Gastroesophageal sphincter (tissue), 4 donors: ENCODE measurements at places on chromosomes 2 and 18.
A peak's percentile ranks its signal among the peaks of the same experiment; 100 is the strongest.

- ATAC-seq: no peak
Observed at GRCh38 chr2:20594957-20595356, 55.9 kb downstream of the HS1BP3 start.

DNA sequence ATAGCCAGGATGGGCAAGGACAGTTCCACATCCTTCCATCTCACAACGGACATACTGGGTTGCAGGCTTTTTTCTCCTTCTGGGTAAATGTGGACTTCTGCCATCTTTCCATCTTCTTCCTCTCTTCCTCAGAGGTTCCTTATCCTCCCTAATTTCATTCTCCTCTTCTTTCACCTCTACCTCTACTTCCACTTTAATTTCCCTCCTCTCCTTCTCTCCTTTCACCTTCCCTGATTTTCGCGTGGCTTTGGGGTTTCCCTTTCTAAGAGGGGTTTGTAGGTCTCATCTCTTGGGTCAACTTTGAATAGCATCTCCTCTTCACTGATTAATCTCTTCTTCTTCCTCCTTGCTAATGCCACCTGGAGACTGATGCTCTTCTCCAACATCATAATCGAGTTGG is 17.1 kb downstream of the POLR2D start:
- ATAC-seq: no peak

GRCh38 chr2:176748662-176749061 is 463.9 kb upstream of the HNRNPA3 start:
- ATAC-seq: no peak

DNA sequence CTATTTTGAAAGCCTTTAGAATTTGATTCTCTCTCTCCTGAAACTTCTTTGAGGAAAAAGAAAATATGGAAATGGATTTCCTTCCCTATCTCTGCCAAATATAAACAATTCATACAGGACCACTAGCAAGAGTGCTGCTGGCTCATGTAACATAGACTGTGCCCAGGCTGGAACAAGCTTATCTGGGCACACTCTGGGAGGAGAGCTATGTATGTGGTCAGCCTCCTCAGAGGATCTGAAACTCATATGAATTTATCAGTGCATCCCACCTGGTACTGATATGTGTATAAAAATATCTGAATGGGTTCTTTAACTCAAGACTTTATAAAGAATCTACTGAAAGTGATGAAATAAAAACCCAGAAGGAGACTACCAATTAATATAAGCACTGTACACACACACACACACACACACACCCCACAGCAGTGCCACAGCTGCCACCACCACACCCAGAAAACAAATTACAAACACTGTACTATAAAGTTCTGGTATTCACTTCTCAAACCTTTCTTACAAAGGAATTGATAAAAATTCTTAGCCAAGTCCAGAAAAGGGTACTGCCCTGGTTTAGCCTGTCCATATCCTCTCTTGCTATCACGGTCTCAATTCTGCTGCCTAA is 115.6 kb downstream of the IRS1 start:
- no peak for ATAC-seq

DNA sequence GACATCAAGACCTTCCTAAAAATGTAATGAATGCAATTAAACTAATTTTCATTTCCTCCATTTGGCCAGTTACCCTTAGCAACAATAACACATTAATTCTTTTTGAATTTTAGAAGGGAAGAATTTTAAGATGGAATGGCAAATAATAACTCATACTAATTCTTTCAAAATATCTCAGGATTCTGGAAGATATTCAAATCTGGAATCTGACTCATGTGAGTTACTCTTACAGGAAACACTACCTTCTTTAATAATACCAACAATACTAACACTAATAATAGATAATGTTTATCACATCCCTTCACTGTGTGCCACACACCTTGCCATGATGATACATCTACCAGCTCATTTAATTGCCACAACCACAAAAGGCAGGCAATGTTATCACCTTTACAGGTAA is 46.4 kb downstream of the ZNF521 start:
- ATAC-seq: no peak

DNA sequence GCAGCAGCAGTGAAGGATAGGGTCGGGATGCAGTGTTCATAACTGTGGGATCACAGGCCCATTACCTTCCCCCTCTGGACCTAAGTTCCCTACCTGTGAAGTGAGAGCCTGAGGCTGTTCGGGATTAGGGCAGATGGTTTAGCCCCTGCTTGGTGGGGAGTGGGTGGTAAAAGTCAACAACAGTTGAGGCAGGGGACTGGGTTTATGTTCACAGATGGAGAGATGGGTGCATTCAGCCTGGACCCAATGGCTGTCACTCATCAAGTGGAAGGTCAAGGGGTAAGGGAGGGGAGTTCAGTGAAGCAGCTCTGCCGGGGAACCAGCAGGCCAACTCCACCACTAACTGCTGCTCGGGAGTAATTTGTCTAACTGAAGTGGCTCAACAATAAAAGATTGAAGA is 180.4 kb downstream of the FAM210A start:
- no peak for ATAC-seq

DNA sequence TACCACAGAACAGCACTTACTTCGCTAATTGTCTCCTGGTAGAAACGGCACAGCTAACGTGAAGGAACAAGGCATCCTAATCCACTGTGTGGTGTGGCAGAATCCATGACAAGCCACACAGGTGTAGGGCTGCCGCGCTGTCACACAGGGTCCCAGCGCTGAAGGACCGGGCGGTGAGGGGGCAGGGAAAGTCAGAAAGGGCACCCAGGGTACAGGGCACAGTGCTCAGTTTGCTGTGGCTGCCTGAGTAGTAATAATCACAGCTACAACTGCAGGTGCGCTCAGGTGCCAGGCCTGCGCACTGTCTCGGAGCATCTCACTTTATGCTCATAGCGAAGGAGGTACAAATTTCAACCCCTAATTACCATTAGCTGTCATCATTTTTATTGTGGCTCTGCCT is 55.2 kb upstream of the CAB39 start:
- no peak for ATAC-seq

- no peak for ATAC-seq
Observed at GRCh38 chr18:52339891-52340371, at the start of gene DCC. Gene DCC (plus strand): TSS chr18:52340197. CDS start chr18:52340788, 591 bp downstream.

- ATAC-seq: no peak
Observed at GRCh38 chr18:3482258-3482657, 32.3 kb downstream of the TGIF1 start.

DNA sequence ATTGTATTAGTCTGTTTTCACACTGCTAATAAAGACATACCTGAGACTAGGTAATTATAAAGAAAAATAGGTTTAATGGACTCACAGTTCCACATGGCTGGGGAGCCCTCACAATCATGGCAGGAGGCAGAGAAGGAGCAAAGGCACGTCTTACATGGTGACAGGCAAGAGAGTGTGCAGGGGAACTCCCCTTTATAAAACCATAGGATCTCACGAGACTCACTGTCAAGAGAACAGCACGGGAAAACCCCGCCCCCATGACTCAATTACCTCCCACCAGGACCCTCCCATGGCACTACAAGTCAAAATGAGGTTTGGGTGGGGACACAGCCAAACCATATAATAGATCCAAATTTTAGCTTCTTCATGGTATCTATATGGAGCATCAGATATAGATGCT is 69.6 kb upstream of the TMEM87B start:
- no peak for ATAC-seq

GRCh38 chr2:22406625-22407024 is 978.4 kb upstream of the KLHL29 start:
- ATAC-seq: no peak

- ATAC-seq: peak; percentile 32
Observed at GRCh38 chr2:96891591-96892333, 21.9 kb upstream of the SEMA4C start.

DNA sequence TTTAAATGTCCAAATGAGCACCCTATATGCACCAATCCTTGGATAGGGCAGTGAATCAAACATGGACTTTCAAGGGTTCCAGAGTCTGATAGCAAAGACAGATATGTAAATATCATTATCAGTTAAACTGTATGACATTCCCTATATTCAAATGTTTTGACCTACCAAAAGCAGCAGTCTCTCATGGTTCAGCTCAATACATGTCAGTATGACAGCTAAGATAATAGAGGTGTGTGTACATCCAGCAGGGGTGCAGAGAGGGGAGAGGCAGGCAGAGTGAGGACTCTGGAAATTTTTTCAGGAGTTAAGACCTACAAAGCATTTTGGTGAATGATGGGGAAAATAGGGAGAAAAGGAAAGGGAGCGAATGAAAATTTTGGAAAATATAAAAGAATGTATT is 106.3 kb downstream of the MYO3B start:
- no peak for ATAC-seq

DNA sequence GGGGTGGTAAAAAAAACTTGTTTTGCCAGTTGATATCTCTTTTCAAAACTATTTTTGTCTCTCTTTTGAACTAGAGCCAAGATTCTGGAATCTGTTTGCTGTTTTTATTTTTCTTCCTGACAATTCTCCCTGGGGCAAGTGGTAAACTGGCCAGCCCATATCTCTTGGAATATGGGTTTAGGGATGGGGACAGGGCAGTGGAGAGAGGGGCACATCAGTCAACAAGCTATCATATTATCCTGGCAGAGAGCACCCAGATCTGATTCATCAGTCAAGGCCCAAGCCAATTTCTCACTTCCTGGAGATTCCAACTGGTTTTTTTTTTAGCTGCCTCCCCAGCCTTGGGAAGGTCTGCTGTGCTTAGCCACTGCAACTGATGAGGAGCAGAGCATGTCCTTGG is 52.3 kb downstream of the ARHGAP28 start:
- ATAC-seq: no peak

GRCh38 chr2:134574611-134575330 is 144.0 kb downstream of the TMEM163 start:
- ATAC-seq: no peak

- ATAC-seq: peak; percentile 31
Observed at GRCh38 chr2:2621855-2622254, 290.8 kb upstream of the MYT1L start.

DNA sequence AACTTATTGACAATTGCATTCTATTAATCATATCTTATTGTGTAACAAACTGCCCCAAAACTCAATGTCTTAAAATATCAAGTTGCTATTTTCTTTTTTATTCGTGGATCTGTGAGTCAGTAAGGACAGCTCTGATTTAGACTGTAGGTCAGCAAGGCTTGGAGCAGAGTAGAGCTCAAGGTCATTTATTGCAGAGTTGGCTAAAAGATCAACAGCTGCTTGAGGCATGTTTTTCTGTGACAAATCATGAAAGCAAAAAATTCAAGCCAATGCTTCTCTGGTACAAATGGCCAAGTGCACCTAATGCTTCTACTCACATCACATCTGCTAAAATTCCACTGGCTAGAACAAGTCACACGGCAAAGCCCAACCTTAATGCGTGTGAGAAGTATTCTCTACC is 497.7 kb upstream of the LRATD1 start:
- ATAC-seq: no peak

DNA sequence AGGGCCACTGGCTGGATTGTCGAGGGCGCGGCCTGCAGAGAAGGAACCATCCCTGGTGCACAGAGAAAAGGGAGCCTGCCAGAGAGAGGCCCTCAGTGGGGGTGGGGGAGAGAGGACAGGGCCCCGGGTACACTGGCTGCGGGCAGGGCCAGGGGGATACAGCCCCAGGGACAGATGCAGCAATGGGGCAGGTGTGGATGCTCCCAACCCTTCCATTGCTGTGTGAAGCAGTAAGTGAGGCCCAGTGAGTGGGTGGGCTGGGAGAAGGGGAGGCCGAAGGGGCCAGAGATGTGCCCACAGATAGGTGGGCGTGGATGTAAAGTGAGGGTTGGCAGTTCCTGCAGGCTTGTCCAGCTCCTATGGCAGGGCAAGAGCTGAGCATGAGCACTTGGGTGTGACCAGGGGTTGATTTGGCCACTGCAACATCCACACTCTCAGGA is 7.4 kb downstream of the AGXT start:
- no peak for ATAC-seq

DNA sequence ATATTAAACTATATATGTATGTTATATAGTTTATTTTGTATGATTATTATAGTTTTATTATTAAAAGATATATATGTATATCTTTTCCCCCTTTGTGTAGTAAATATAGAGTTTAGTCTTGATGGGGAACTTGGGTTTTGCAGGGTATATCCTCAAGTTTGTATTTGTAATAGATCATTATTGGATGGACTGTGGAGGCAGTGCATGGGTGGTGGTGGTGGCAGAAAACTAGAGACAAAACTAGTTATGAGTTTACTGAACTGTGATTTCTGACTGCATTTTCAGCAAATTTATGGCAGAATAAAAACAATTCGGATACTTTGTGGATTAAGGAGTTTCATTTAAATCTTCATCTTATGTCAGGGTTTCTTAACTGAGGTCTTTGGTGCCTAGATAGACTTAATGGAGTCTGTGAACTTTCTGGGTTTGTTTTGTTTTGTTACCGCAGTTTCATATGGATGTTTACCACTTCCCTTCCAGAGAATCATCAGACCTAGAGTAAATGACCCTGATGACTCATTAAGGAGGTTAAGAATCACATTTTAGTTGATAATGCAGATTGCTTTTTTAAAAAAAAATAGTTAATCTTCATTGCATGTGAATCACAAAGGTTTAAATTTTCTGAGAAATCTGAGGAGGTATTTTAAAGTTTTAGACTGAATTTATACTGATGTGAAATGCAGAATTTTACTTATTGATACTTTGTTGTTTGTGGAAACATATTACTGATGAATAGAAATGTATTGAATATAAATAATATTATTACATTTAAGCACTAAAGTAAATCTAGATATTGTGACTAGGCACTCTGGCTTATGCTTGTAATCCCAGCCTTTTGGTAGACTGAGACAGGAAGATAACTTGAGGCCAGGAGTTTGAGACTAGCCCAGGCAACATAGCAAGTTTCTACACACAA is 14.5 kb downstream of the EPC2 start:
- no peak for ATAC-seq

DNA sequence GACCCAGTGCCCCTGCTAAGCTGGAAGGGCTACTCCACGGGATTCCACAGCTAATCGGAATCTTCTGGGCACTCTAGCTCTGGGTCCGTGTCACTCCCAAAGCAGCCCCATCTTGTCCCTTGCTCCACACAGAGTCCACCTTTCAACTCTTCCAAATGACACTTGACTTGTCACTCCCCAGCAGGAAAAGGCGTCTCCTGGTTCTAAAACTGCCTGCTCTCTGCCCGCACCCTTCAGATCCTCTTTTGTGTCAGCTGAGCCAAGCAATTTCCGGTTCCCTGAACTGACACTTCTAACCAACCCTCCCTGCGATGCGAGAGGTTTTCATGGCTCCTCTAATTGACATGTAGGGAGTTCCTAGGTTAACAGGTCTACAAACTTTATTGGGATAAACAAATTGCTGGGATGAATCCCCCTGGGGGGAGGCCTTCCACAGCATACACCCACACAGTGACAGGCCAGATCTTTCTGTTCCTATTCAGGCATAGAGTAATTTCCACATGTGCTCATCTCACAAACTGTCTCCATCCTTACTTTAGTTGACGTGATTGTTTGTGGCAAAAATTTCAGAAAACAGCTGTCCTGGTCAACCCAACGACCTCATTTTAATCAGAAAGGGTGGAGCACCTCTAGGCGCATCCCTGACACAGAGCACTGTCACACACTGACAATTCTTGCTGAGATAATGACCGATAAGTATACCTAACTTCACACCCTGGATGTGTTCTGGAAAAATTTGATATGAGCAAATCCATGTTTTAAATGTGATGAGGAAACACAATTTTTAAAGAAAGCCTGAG is 104.9 kb downstream of the RBMS1 start:
- peak; percentile 35 for ATAC-seq

- peak; percentile 78 for ATAC-seq
Observed at GRCh38 chr2:111667542-111668273, 216.3 kb downstream of the ANAPC1 start.

- no peak for ATAC-seq
Observed at GRCh38 chr2:29898999-29899398, 22.4 kb downstream of the ALK start.
